Spinal cord (tissue), 10 donors: ENCODE measurements at places on chromosomes 6 and 20. TPM values are rescaled to one million over a fixed set of nuclear protein-coding genes. Genes with fewer than 3 reads are reported as not detected.

Gene PRRT1
- 0.83 TPM for total RNA-seq

Gene OOEP
- 0.11 TPM for total RNA-seq

Gene PDE10A
- 12.8 TPM for total RNA-seq

Gene GJA10
- total RNA-seq: not detected

Gene PLA2G7
- total RNA-seq: 10.9 TPM

Gene BPIFB1
- 0.28 TPM for total RNA-seq

Gene OR2H1
- total RNA-seq: not detected

Gene ANGPT4
- total RNA-seq: 0.30 TPM

Gene BNIP5
- total RNA-seq: 0.06 TPM

Gene COL21A1
- 33.4 TPM for total RNA-seq

Gene CLDN20
- total RNA-seq: not detected
